ENCODE measurements at places on chromosomes 11 and 22.

- no peak for DNase-seq
Observed at GRCh38 chr11:44120169-44120568, 24.7 kb downstream of the EXT2 start.

- no peak for DNase-seq
Observed at GRCh38 chr11:41457216-41458014, 2.0 kb downstream of the LRRC4C start.

GRCh38 chr11:13965337-13965736 is 2.8 kb downstream of the SPON1 start:
- DNase-seq = no peak

GRCh38 chr11:86587264-86588193 is 84.9 kb downstream of the ME3 start:
- no peak for DNase-seq

- no peak for DNase-seq
Observed at GRCh38 chr11:1573903-1574237, 1.8 kb upstream of the DUSP8 start.

DNA sequence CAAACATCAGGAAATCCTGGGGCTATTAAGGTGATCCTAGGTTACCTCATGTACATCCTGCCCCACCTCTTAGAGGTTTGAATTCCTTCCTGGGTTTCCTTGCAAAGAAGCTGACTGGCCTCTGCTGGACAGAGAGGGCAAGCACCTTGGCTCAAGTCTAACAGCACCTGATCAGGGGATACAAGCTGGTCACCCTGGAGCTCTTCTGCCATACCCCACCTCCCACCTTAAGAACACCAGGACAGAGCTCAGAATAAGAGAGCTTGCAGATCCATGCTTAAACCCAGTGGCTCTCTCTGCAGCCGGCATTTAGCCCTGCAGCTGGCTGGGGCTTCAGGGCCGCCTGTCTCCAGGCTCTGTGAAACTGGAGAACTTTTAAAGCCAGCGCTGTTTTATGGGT is 386.6 kb upstream of the NARS2 start:
- DNase-seq = peak; percentile 25

GRCh38 chr22:49721211-49721763 is 106.4 kb downstream of the BRD1 start:
- DNase-seq = no peak

DNA sequence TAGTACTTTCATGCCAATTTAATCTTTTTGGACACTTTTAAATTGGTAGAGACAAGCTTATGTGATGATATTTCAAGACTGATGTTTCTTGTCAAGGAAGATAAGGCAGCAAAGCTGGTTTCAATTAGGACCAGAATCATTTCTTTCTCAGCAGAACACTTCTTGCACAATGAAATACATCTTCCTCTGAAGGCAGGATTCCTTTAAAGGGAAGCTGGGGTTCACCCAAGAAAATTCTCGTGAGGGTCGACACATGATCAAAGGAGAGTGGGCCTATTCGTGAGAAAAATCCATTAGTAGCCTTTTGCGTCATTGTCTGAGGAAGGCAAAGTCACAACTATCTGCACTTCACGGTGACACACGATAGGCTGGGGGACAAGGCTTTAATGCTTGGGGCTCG is 17.6 kb downstream of the TTC12 start:
- DNase-seq = no peak

Data from NCI-H1436 treated with DMSO at 0.1 percent for 48 hours (cell line).